Endothelial cell (in vitro differentiated cells): ENCODE measurements at places on chromosomes 11 and 22.

DNA sequence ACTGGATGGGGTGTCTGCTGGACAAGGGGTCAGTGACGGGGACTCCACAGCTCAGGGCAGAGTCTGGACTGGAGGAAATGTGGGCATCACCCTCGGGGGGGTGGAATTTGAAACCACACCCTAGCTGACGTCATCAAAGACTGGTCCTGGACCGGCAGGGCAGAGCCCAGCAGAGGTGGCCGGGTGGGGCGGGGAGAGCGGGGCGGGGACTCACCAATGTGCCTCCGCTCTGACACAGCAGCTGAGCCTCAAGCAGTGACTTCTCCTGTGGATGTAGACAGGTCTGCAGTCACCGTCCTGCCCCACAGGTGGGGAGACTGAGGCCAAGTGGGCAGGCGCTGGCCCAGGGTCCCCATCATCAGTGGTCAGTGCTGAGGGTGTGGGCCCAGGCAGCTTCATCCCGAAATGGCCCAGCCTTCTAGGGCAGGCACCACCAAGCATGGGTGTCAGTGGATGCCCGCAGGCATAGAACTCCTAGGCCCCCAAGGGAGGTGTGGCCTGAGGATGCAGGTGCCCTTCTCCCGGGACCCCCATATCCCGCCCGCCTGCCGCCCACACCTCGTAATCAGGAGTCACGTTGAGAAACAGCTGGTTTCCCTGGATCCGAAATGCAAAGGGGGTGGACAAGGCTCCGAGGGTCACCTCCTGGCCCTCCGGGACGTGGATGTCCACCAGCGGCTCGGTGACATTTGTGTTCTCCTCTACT lies 603 bp downstream of the CDHR5 start:
- no peak overlapping the region for H3K27ac ChIP-seq
- no peak for DNase-seq
- H3K4me1 ChIP-seq = peaks cover 5% of the 10 kb centered on the region
- peaks cover 24% of the 10 kb centered on the region for H3K27me3 ChIP-seq
- peaks cover 12% of the 10 kb centered on the region for H3K36me3 ChIP-seq

- peak overlapping the region; percentile 85 for H3K4me3 ChIP-seq
- peaks cover 14% of the 10 kb centered on the region for H3K27me3 ChIP-seq
- peaks cover 4% of the 10 kb centered on the region for H3K36me3 ChIP-seq
- no peak for DNase-seq
- peaks cover 22% of the 10 kb centered on the region for H3K4me1 ChIP-seq
These were observed 1.6 kb downstream of the SPTBN2 start for GRCh38 chr11:66727282-66728037.

DNA sequence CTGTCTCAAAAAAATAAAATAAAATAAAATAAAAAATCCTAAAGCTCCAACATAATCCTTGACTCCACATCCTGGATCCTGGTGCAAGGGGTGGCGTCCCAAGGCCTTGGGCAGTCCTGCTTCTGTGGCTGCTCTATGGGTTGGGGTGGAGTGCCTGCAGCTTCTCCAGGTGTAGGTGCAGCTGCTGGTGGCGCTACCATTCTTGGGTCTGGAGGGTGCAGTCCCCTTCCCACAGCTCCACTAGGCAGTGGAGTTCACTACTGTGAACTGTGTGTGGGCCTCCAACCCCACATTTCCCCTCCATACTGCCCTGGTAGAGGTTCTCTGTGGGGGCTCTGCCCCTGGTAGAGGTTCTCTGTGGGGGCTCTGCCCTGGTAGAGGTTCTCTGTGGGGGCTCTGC lies 6.9 kb upstream of the TBC1D22A start:
- H3K36me3 ChIP-seq = peaks cover 16% of the 10 kb centered on the region
- H3K27me3 ChIP-seq = peaks cover 9% of the 10 kb centered on the region
- DNase-seq = no peak

DNA sequence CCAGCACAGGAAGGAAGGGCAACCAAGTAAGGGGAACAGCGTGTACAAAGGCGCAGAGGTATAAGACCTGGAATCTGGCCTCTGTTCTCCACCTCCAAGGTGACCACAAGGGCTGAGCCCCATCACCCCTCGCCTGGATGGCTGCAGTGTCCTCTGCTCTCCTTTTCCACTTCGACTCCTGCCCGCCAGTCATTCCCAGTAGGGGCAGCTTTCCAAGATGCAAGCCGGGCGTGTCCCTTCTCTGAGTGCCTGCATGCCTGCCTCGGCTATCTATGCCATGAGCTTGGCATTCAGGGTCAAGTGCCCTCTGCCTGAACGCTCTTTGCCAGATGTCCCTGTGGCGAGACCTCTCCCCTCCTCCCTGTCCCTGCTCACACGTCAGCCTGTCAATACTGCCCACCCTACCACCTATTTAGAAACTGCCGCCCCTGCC lies 17.0 kb downstream of the FADS3 start:
- peaks cover 7% of the 10 kb centered on the region for H3K27me3 ChIP-seq
- peaks cover 4% of the 10 kb centered on the region for H3K36me3 ChIP-seq
- DNase-seq = no peak
- H3K27ac ChIP-seq = no peak overlapping the region
- H3K4me1 ChIP-seq = peaks cover 4% of the 10 kb centered on the region

- peak overlapping the region; percentile 10 for H3K27ac ChIP-seq
- no peak for DNase-seq
- H3K4me1 ChIP-seq = peaks cover 46% of the 10 kb centered on the region
These were observed 131.6 kb downstream of the FBXO7 start for GRCh38 chr22:32606181-32606580.

DNA sequence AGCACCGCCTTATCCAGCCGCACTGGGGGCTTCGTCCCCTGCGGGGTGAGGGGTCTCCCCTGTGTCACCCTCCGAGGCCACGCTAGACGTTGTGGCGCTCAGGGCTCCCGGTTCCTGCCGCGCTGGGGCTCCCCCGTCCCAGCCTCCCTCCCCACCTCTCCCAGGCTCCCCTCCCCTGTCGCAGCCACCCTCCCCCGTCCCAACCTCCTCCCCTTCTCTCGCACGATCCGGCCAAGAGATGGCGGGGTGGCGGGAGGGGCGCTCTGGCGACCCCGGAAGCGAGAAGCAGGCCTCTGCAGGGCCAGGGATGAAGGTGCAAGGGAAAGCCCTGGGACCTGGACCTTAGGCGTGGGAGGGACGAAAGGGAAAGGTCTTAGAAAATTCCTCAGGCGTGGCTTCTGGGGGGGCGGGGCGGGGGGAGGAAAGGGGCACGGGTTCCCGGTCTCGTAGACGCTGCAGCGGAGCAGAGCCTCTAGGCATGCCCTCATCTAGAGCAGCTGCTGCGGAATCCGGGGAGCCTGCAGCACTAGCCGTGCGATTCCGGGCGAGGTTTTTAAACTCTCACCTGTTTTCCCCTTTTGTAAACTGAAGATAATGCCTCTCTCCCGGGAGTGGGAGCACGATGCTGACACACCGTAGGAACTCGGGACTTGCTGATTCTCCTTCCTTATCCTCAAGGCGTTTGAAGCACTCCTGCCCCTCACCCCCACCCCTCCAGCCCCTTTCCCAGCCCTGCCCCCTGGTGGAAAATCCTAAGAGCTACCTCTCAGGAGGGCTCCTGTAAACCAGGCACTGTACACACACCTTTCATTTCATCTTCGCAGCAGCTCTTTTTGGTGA lies 14.4 kb downstream of the KCNJ5 start:
- no peak overlapping the region for H3K27ac ChIP-seq
- peaks cover 34% of the 10 kb centered on the region for H3K4me1 ChIP-seq
- H3K36me3 ChIP-seq = no peaks in the 10 kb centered on the region
- peak overlapping the region; percentile 37 for H3K4me3 ChIP-seq
- DNase-seq = peak; percentile 47

- H3K36me3 ChIP-seq = no peaks in the 10 kb centered on the region
- no peak overlapping the region for H3K4me3 ChIP-seq
- H3K4me1 ChIP-seq = peaks cover 10% of the 10 kb centered on the region
- DNase-seq = peak; percentile 49
These were observed 469.8 kb upstream of the KIRREL3 start for GRCh38 chr11:127470306-127470884.

DNA sequence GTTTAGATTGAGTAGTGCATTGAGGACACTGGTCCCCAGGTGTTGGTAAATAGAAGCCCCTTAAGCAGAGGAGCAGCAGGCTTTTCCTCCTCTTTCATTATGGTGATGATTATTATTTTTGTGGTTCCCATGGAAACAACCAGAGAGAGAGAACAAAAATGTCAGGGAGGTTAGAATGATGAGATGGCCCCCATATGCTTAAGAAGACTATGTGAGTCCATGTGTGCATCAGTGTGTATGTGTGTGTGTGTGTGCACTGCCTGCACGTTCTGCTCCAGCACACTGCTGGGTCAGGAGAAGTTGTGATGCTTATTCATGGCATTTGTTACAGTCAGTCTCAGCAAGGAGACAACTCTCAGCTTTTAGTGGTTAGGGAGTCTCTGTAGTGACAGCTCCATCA lies 724.2 kb downstream of the NTM start:
- no peaks in the 10 kb centered on the region for H3K4me1 ChIP-seq
- no peaks in the 10 kb centered on the region for H3K36me3 ChIP-seq
- H3K27ac ChIP-seq = no peak overlapping the region
- DNase-seq = no peak

DNA sequence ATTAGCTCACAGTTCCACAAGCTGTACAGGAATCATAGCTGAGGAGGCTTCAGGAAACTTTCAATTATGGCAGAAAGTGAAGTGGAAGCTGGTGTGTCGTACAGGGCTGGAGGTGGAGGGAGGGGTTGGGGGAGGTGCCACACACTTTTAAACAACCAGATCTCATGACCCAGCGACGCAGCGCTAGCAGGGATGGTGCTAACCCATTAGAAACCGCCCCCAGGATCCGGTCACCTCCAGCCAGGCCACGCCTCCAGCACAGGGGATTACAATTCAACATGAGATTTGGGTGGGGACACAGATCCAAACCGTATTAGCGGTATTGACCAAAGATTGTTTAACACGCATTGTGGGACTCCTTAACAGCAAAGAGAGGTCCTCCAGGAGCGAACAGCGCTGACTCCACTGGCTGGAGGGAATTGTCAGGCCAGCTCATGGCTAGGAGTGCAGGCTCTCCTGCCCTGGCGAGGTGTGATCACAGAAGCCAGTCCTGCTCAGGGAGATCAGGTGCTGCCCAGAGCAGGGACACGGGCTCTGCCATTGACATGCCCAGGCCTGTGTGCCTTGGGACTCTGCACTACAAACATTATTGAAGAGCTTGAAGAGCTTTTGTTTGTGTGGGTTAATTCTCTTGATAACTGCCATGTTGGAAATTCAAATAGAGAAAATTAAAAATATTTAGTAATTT lies 215.3 kb downstream of the TBC1D22A start:
- DNase-seq = no peak
- H3K4me1 ChIP-seq = peaks cover 4% of the 10 kb centered on the region
- H3K27me3 ChIP-seq = peaks cover 10% of the 10 kb centered on the region
- H3K27ac ChIP-seq = no peak overlapping the region
- H3K4me3 ChIP-seq = no peak overlapping the region

DNA sequence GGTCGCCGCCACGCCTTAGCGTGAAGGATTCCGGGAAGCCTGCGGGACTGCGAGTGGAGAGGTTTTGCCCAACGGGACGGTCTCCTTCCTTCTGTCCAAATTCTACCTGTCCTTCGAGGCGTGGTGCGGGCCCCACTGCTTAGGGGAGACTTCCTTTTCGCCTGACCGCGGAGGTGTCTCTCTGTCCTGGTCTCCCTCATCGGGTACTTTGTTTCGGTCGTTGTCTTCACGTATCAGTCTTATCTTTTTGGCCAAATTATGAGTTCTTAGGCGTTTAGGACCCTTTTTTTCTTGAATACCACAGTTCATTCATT lies 388 bp downstream of the HINFP start:
- H3K4me1 ChIP-seq = peaks cover 21% of the 10 kb centered on the region
- H3K4me3 ChIP-seq = peak overlapping the region; percentile 95
- H3K36me3 ChIP-seq = peaks cover 17% of the 10 kb centered on the region
- DNase-seq = no peak

GRCh38 chr11:61973476-61974162 lies 6.2 kb upstream of the FTH1 start:
- H3K4me1 ChIP-seq = peaks cover 25% of the 10 kb centered on the region
- DNase-seq = no peak
- no peak overlapping the region for H3K4me3 ChIP-seq
- H3K36me3 ChIP-seq = no peaks in the 10 kb centered on the region

GRCh38 chr11:77174559-77174958 lies 46.5 kb downstream of the MYO7A start:
- no peak overlapping the region for H3K4me3 ChIP-seq
- DNase-seq = no peak
- H3K36me3 ChIP-seq = peaks cover 12% of the 10 kb centered on the region
- H3K27me3 ChIP-seq = peaks cover 10% of the 10 kb centered on the region
